ENCODE measurements at places on chromosomes 13 and 19. TPM values are rescaled to one million over a fixed set of nuclear protein-coding genes. Genes with fewer than 3 reads are reported as not detected.

The CCL25 gene
- total RNA-seq, result not detected

The ZNF486 gene
- not detected for total RNA-seq

The SMIM24 gene
- 0.70 TPM for total RNA-seq

The GRK1 gene
- not detected for total RNA-seq

The CA11 gene
- 9.7 TPM for total RNA-seq

The IL4I1 gene
- 0.79 TPM for total RNA-seq

The CCDC70 gene
- 0.14 TPM for total RNA-seq

The MEF2B gene
- total RNA-seq, result 0.39 TPM

The FUT3 gene
- total RNA-seq, result 0.15 TPM

The SIGLEC6 gene
- total RNA-seq, result not detected

The SLC39A3 gene
- 29.6 TPM for total RNA-seq

The CEACAM4 gene
- not detected for total RNA-seq

The C19orf38 gene
- not detected for total RNA-seq

The KLK15 gene
- total RNA-seq, result not detected

The PRR19 gene
- 5.0 TPM for total RNA-seq

The CLIP3 gene
- total RNA-seq, result 0.76 TPM

The SIGLEC5 gene
- not detected for total RNA-seq

The SLITRK6 gene
- 0.21 TPM for total RNA-seq

The AP1M2 gene
- 60.3 TPM for total RNA-seq

All from A549 treated with RU486 at 1 μM for 4 hours (cell line).